ENCODE measurements at places on chromosomes 2 and 18.

DNA sequence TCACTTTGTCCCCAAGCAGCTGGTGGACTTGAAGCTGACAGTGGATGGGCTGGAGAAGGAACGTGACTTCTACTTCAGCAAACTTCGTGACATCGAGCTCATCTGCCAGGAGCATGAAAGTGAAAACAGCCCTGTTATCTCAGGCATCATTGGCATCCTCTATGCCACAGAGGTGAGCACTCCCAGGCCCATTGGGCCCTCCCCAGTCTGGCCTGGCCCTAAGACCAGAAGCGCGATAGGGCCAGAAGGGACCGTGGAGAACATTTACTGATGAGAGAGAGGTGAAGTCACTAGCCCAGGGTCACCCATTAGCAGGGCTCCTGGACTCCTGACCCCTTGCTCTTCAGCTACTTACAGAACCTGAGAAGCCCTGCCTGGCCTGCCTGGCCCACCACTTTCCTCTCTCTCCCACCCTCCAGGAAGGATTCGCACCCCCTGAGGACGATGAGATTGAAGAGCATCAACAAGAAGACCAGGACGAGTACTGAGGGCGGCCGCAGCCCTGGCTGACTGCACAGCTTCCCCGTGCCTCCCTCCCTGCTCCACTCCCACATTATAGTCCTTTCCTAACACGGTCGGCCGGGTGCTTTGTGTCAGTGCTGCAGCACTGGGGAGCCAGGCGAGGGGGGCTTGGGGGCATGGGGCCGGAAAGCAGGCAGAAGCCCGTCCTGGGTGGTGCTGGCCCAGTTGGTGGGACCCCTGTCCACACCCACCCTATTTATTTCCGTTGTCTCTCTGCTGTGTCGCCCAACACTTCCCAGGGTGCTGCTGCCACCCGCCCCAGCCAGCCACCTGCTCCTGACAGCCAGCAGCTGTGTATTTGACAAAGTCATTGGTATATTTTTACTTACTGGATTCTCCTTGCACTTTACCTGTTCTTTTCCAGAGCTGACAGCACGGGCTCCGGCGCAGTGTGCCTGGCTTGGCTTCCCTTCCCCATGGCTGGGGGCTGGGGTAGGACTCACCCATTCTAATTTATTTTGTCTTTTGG, 6.6 kb upstream of the TMEM214 start:
- no peak for DNase-seq

DNA sequence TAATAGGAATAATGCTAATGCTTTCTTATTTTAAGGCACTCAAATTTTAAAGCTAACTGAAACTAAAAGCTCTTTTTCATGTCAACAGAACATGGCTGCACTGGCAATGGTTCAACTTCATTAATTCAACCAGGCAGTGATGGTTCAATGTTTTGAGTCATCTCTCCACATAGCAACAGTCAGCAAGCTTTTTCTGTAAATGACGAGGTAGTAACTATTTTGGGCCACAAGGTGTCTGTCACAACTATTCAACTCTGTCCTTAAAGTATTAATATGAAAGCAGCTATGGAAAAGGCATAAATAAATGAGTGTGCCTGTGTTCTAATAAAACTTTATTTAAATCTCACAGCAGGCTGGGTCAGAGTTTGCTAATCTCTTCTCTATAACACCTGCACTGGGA, 1425.6 kb upstream of the PIK3C3 start:
- DNase-seq: no peak

DNA sequence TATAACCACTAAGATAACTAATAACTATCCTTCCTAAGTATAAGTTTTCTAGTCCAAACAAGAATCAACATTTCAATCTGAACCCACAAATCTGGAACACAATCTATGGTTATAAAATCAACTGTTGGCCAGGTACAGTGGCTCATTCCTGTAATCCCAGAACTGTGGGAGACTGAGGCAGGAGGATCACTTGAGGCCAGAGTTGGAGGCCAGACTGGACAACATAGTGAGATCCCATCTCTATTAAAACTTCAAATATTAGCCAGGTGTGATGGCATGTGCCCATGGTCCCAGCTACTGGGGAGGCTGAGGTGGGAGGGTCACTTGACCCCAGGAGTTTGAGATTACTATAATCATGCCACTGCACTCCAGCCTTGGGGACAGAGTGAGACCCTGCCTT, 11.2 kb downstream of the MRPS5 start:
- no peak for DNase-seq

DNA sequence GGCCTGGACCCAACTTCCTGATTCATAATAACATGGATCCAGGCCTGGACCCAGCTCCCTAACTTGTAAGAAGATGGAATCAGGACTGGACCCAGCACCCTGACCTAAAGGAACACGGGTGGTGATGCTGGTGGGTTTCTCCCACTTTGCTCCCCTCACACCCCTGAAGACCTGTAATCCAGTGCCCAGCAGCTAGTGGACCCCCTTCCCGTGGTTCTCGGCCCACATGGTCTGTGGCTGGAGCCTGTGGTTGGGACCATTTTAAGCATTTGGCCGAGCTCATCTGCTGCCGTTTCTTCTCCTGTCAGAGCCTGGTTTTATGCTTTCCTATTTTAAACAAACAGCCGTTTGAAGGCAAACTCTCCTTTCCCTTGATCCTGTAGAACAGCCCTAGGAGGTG, 232.8 kb downstream of the EIPR1 start:
- no peak for DNase-seq

GRCh38 chr2:170917957-170918356, 11.1 kb upstream of the GORASP2 start:
- DNase-seq: no peak

DNA sequence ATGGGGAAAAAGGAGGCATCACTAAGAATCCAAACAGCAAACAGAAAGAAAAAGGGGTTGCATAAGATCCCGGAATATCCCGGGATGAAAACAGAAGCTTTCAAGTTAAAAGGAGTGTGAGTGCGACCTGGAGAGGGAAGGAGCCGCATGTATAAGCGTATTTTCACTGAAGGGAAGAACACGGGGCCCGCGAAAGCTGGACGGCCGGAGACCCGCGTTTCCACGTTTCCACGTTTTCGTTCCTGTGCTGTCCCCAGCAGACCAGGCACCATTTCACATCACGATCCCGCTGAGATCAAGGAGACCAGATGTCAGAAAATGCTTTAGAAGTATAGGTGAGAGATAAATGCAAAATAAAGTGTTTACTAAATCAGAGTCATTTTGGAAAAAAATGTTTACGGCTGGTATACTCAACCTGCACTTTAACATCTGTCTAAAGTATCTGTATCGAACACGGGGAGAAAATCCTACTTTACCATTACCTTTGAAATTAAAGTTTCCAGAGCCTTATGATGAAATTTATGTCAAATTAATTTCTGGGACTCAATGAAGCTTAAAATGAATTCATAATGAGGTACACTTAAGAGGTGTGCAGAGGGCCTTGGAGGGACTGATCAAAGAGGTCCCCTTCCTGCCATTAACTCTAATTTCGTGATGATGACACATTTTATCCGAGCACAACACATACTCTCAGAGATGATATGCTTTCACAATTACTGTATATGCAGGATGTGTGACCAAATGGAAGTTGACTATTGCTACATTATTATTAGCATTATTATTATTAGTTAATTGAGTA, 71.0 kb upstream of the SALL3 start:
- no peak for DNase-seq

DNA sequence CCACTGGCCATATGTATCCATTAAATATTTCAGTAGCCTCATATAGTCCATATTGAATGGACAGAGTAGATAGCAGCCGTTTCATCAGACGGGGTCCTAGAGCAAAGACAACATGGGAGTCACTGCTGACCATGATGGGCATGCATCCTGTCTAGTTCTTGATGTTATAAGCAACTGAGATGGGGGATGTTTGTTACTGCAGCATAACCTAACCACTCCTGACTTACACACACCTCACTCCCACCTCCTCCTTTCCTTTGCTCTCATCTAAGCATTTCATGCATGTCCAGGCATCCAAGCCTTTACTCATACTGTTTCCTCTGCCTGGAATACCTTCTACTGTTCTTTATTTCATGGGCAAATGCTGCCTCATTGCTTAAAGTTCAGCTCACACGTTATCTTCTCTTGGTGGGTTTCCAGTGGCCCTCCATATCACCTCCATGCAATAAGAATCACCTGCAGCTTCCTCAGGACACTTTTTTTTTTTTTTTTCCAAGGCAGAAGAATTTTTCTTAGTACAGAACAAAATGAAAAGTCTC, 87.8 kb downstream of the DDX1 start:
- DNase-seq: no peak

DNA sequence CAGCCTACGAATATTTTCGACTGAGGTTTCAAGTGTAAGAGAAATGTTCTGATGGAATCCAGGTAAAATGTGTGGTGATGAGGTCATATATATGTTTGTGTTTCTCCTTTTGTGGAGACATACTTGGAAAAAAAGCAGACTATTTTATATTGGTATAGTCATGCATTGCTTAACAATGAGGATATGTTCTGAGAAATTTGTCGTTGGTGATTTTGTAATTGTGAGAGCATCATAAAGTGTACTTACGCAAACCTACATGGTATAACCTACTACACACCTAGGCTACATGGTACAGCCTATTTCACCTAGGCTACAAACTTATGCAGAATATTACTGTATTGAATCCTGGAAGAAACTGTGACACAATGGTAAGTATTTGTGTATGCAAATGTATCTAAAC, 1849.9 kb upstream of the CELF4 start:
- DNase-seq: no peak

DNA sequence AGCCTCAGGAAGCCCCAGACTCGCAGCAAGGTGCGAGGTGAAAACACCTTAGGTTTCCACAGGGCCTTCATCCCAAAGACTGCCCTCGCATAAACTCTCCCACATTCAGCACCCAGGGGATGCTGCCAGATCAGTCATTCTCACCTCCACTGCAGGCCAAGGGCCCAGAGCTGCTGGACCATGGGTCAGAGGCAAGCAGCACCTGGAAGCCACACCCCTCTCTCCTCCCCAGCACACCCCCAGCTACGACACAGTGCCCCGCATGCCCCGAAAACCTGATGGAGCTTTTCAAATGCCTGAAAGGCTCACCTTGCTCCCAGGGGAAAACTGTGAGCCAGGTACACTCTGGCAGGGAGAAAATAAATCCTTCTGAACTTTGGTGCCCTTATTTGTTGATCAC, 31.9 kb upstream of the LDLRAD4 start:
- DNase-seq: no peak

DNA sequence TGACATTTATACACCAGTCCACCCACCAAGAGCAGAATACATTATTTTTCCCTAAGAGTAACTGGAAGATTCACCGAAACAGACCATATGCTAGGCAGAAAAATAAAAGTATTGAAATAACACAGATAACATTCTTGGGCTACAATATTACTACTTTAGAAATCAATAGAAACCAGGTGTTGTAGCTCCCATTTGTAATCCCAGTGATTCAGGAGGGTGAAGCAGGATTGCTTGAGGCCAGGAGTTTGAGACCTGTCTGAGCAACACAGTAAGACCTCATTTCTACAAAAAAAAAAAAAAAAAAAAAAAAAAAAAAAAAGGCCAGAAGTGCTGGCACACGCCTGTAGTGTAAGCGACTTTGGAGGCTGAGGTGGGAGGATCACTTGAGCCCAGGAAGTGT, 9.6 kb downstream of the ICA1L start:
- no peak for DNase-seq

DNA sequence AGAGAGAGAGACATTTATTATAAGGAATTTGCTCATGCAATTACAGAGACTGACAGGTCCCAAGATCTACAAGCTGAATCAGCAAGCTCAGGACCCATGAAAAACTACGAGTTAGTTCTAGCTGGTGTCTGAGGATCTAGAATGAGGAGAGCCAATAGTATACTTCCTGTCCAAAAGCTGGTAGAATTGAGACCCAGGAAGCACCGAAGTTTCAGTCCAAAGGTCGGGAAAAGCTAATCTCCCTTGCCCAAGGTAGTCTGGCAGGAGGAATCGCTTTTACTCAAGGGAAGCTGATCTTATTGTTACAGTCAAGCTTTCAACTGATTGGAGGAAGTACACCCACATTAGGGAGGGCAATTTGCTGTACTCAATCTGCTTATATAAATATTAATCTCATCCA, 389.6 kb downstream of the ADCYAP1 start:
- no peak for DNase-seq

GRCh38 chr2:204046145-204046544, 109.6 kb downstream of the ICOS start:
- no peak for DNase-seq

GRCh38 chr18:49274188-49274714, 186.2 kb downstream of the DYM start:
- DNase-seq: no peak

DNA sequence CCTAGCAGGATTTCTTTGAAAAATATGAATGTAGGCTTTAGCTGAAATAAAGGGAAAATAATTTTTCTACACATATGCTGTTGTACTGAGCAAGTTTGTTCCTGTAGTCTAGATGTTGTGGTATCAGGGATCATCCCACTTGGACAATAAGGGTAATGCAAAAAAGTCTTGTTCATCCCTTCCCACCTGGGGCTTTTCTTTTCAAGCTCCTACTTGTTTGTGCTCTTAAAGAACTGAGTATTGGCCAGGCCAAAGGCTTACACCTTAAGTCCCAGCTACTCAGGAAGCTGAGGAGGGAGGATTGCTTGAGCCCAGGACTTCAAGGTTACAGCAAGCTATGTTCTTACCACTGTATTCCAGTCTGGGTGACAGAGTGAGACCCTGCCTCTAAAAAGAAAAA, 35.5 kb downstream of the ZC3H6 start:
- no peak for DNase-seq

DNA sequence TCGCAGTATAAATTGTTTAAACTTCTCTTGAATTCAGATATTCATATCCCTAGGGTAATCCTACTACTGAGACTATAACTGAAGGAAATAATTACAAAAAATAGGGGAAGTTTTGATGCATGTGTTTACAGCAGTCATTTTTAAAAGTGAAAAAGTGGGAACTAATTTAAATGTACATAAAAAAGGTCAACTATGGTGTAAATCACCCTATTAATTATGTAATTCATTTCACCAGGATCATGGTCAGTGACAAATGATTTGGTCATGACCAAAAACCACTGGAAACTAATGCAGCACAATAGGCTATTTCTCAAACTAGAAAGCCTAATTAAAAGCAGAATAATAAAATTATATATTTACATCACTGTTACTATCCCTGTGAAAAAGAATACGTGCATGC, 5.0 kb upstream of the CNGA3 start:
- no peak for DNase-seq

GRCh38 chr18:11464129-11464528, 145.3 kb upstream of the SLC35G4 start:
- no peak for DNase-seq

GRCh38 chr2:144237830-144238627, 281.9 kb downstream of the ZEB2 start:
- DNase-seq: no peak

DNA sequence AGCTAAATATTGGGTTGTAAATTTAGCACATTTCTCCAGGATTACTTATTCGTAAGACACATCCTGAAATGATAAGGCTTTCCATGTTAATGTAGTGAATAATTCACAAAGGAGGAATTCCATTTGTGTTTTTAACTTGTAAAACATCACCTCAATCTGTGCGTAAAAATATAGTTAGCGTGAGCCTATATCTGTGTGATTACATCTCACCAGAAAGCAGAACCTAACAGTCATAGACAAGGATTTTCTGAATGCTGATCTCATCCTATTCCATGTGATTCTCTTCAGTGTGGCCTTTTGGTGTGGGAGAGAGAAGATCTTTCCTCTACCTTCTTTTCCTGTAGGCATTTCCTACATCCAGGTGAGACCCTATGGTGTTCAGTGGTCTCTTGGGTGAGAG, 263.2 kb upstream of the RASGRP3 start:
- no peak for DNase-seq

All from activated gamma-delta T cell treated with anti-CD3 and anti-CD28 coated beads, Interleukin-2, amount 50 U/mL, for 16 hours (primary cell).